ENCODE measurements at places on chromosomes 2 and 18.

DNA sequence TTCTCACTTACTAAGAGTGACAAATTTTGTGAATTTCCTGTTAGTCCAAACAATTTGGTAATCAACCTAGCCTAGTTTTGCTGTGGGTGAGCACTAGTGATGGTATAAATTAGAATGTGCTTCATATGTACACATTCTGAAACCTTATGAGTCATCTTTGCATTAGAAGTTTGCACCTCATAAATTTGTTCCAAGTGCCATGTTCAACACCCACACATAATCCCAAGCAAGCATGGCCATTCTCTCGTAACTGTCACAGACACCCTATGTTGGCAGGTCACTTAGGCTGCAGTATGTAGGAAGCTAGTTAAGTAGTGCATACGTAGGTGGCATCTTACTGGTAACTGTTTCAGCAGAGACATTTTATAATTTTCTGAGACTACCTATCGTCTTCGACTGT is 46.9 kb downstream of the NAB1 start:
- H3K27me3 ChIP-seq: no peaks in the 10 kb centered on the region
- H3K36me3 ChIP-seq: 0 out of 2 replicates have a peak, but pooled peaks cover 3% of the 10 kb centered on the region
- no peak for DNase-seq

DNA sequence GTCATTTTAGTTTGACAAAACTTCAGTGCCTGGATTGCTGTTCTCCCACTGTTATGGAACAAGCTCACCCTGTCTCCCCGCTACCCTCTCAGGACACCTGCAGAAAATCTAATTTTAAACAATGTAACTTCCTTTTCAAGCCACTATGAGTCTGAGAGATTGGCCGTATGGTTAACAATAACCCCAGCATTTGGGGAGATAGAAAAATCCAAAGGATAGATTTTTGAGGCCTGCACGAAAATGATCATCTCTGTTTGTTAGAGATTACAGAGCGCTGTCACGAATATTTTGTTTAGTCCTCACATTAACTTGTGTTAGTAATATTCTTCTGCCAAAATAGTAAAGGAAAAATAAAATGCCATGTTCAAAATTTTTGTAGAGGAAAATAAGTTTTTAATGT is 24.7 kb downstream of the CAB39 start:
- DNase-seq: no peak
- H3K4me3 ChIP-seq: no peak overlapping the region
- no peaks in the 10 kb centered on the region for H3K27me3 ChIP-seq
- no peak overlapping the region for H3K27ac ChIP-seq

DNA sequence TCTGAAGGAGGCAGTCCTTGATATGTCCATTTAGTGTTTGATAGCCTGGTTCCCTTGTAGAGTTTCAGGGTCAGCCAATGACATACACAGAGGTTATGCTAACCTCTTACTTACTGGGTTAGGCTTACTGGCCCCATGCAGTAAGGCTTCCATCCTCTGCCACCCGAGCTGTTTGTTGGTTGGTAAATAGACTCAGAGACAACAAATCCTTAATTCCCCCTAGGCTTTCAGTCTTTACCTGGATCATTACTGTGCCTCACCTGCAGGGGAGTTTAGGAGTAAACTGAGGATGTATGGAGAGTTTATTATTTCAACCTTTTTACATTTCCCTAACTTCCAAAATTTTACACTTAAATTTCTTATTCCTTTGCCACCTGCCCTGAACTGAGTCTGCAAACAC is 452.7 kb upstream of the HNMT start:
- no peaks in the 10 kb centered on the region for H3K4me1 ChIP-seq
- no peak overlapping the region for H3K27ac ChIP-seq
- no peak overlapping the region for H3K4me3 ChIP-seq
- no peaks in the 10 kb centered on the region for H3K36me3 ChIP-seq
- DNase-seq: no peak

DNA sequence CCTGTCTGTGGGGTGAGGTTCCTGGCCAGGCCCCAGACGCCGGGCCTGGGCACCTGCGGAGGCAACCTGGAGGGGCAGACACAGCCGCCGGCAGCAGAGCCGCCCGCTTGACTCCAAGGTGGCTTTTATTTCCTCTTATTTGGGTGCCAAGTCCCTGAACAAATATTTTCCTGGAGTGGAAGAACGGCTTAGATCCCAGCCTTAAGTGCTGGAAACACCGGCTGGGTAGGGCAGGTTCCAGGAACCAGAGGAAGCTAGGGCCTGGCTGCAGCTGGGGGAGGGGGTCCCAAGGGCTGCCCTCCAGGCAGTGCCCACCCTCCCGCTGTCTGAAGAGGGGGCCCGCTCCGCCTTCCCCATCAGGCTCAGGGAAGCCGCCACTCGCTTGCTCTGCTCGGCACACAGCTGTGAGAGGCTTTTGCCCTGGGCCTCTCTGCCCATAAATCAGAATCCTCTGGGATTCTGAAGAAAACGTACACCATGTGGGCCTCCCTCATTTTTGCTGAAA is 28.2 kb downstream of the SDC1 start:
- H3K4me3 ChIP-seq: no peak overlapping the region
- H3K27ac ChIP-seq: no peak overlapping the region
- no peak for DNase-seq
- H3K27me3 ChIP-seq: no peaks in the 10 kb centered on the region
- H3K4me1 ChIP-seq: no peaks in the 10 kb centered on the region

GRCh38 chr18:58671632-58672564 is 633 bp downstream of the MALT1 start:
- H3K36me3 ChIP-seq: no peaks in the 10 kb centered on the region
- no peaks in the 10 kb centered on the region for H3K27me3 ChIP-seq
- no peak for DNase-seq
- H3K4me1 ChIP-seq: peaks cover 2% of the 10 kb centered on the region

DNA sequence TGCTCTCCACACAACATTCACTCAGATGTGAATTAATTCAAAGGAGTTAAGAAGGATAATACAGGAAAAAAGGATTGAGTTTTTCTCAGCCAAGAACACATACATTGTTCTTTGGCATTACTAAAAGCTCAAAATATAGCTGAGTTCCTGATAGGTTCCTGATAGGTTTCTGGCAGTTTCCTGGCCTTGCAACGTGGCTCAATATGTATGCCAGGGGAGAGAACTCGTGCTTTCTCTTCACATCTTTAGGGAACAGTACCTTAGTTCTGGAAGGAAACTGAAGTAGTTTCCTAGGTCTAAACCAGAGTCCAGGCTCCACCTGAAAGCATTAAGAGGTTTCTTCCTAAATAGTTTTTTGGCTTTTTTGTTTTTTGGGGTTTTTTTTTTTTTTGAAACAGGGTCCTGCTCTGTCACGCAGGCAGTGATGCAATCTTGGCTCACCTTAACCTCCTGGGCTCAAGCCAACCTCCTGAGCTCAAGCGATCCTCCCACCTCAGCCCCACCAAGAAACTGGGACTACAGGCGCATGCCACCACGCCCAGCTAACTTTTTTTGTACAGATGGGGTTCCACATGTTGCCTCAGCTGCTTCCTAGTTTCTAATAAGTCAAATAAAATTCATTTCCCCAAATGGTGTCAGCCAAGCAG is 42.8 kb downstream of the ESCO1 start:
- no peak overlapping the region for H3K27ac ChIP-seq
- no peak overlapping the region for H3K4me3 ChIP-seq
- H3K27me3 ChIP-seq: peaks cover 2% of the 10 kb centered on the region

DNA sequence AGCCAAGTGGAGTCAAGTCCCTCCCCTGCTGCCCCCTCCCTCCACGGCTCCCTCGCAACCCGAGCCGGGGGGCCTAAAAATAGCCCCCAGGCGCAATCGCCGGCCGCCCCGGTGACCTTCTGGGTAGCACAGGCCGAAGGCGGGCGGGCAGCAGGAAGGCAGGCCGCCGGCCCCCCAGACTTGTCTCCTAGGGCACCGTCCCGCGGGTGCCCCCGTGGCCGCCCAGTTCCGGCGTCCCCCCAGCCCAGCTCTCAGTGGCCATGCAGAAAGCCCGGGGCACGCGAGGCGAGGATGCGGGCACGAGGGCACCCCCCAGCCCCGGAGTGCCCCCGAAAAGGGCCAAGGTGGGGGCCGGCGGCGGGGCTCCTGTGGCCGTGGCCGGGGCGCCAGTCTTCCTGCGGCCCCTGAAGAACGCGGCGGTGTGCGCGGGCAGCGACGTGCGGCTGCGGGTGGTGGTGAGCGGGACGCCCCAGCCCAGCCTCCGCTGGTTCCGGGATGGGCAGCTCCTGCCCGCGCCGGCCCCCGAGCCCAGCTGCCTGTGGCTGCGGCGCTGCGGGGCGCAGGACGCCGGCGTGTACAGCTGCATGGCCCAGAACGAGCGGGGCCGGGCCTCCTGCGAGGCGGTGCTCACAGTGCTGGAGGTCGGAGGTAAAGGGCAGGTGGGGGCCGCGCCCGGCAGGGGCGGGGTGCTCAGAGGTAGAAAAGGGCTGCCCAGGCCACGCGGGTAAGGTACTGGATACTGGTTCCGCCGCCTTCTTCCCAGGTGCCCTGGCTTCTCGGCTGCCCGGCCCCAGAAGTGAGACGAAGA is at the start of gene SPEG:
TSS of gene SPEG (plus strand) at position 126 of the 808 bp plus-strand sequence. CDS start at position 261, 135 bp downstream.
- DNase-seq: peak; percentile 50
- H3K36me3 ChIP-seq: no peaks in the 10 kb centered on the region
- no peaks in the 10 kb centered on the region for H3K27me3 ChIP-seq
- H3K27ac ChIP-seq: no peak within 1 kb of the TSS
- peaks cover 2% of the 10 kb centered on the region for H3K4me1 ChIP-seq

GRCh38 chr2:86464652-86465051 is 23.5 kb downstream of the KDM3A start:
- no peak for DNase-seq
- peaks cover 20% of the 10 kb centered on the region for H3K36me3 ChIP-seq
- H3K27me3 ChIP-seq: no peaks in the 10 kb centered on the region
- no peaks in the 10 kb centered on the region for H3K4me1 ChIP-seq
- no peak overlapping the region for H3K4me3 ChIP-seq

- H3K27ac ChIP-seq: no peak overlapping the region
- H3K27me3 ChIP-seq: no peaks in the 10 kb centered on the region
- no peaks in the 10 kb centered on the region for H3K36me3 ChIP-seq
- no peaks in the 10 kb centered on the region for H3K4me1 ChIP-seq
Measured at GRCh38 chr2:16129716-16130540, 189.6 kb downstream of the MYCN start.

DNA sequence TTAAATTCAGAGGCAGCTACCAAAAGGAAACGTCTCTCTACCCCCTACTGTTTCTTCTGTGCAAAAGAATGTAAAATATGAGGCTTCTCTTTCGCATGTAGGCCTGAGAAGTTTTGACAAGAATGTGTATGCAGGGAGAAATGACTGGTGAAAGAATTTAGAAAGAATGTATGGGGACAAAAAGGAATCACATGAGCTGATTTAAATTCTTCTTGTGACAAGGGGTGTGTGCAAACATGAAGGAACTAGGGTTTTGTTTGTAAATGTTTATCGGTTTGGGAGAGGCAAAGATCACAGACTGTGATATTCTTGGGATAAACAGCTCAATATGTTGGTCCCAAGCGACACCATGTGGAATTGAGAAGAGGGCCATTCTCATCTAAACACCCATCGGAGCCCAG is 345.2 kb upstream of the VRK2 start:
- H3K36me3 ChIP-seq: no peaks in the 10 kb centered on the region
- H3K27me3 ChIP-seq: no peaks in the 10 kb centered on the region
- no peak overlapping the region for H3K4me3 ChIP-seq
- no peak for DNase-seq
- peak overlapping the region; percentile 80 for H3K27ac ChIP-seq

GRCh38 chr2:143710879-143711278 is 581.7 kb downstream of the ARHGAP15 start:
- H3K27me3 ChIP-seq: no peaks in the 10 kb centered on the region
- H3K4me1 ChIP-seq: no peaks in the 10 kb centered on the region
- H3K27ac ChIP-seq: no peak overlapping the region
- DNase-seq: no peak
- H3K36me3 ChIP-seq: peaks cover 9% of the 10 kb centered on the region

- no peaks in the 10 kb centered on the region for H3K27me3 ChIP-seq
- no peaks in the 10 kb centered on the region for H3K4me1 ChIP-seq
- no peak for DNase-seq
Measured at GRCh38 chr18:76988031-76988826, 144.4 kb downstream of the MBP start.

DNA sequence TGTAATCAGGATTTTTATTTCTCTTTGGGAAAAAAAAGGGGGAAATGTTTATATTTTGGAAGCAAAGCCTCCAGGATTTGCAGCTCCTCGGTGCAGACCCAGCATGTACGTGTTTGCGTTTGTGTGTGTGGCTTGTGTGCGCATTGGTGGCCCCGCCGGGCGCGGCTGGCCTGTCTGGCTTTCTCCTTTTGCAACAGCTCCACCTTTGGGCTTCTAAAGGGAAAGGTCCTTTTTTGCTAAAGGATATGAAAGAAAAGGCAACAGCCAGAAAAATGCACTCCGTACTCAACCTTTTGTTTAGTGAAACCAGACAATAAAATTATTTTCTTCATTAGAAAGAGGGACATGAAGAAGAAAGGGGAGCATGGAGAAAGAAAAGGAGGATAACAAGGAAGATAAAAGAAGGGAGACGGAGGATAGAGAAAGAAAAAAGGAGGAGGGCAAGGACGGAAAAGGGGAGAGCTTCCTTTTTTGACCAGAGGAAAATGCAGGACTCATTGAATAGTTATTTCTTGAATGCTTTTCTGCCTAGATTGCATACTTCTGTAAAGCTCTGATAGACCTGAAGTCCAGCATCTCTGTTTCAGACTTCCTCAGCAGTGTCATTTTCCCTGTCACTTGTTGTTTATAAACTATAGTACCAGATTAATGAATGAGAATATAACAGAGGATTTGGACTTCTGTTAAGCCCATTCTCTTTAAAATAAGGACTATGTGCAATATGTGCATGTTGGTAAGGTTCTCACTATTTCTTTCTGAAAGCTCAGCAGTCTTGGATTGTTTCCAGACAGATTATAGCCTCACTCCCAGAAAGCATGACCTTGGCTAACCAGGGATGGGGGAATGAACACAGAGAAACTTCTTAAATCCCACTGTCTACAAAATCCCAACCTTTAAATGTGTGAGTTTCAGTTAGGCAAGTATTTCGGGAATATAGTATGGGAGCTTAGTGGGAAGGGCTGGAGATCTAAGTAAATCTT is 563.1 kb upstream of the PIK3C3 start:
- DNase-seq: peak; percentile 74
- H3K27me3 ChIP-seq: no peaks in the 10 kb centered on the region
- H3K4me1 ChIP-seq: no peaks in the 10 kb centered on the region
- peak overlapping the region; percentile 48 for H3K4me3 ChIP-seq
